Thoracic aorta endothelial cell (primary cell): ENCODE measurements at places on chromosomes 2 and 18. TPM values are rescaled to one million over a fixed set of nuclear protein-coding genes. Genes with fewer than 3 reads are reported as not detected.

Gene HAUS1
- 91.0 and 92.9 TPM in 2 replicates for total RNA-seq

Gene AKAIN1
- total RNA-seq = not detected in 2 replicates

Gene LYPD6B
- total RNA-seq = not detected in 2 replicates

Gene SOS1
- 34.3 and 34.6 TPM in 2 replicates for total RNA-seq
